ENCODE measurements at places on chromosomes 4 and X.

GRCh38 chr4:158768555-158769174 is at the start of gene FNIP2:
FNIP2 (plus strand) TSS chr4:158769026; CDS start chr4:158769213, 187 bp downstream.
- DNase-seq = peak; percentile 86

DNA sequence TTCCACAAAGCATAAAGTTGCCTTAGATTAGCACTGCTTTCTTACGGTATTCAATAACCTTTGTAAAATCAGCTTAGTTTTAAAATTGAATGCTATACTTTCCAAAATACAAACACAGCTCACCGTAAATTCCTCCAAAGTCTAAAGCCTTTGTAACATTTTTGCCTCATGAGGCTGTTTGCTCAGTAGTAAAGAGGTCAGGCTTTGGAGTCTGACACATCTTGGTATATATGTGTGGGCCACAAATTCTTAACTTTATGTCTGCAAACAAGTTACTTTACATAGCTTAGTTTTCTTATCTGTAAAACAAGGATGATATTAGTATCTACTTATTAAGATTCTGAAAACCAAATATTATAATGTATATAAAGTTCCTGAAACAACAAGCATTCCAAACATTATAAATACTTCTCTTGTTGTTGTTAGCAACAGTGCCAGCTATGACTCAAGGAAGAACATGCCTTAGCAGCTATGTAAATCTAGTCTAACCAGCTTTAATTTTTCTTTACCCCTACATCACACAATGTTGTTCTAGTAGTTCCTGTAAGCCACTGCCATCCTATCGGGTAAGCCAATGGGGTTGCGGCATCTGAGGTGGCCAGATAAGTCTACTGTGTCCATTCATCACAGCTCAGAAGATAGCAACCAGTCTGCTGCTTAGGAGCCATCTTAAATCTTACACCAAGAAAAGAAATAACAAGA is 709.0 kb downstream of the KLHL13 start:
- DNase-seq = no peak

DNA sequence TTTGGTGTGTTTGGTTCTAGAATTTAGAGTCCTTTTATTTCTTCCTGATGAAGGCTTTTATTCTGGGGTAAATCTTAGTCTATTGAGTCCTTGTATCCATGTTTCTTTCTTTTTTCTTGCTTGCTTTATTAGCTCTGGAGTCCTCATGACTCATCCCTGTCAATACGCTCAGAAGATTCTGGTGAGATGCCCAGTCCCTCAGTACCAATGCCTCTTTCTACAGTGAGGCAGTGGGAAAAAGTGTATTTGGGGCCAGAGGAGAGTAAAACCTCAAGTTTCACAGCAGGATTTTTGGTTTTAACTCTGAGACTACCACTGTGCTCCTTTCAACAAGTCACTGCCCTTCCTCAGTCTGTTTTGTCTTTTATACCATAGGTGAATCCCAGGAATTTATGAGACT is 368.0 kb downstream of the GBA3 start:
- no peak for DNase-seq

DNA sequence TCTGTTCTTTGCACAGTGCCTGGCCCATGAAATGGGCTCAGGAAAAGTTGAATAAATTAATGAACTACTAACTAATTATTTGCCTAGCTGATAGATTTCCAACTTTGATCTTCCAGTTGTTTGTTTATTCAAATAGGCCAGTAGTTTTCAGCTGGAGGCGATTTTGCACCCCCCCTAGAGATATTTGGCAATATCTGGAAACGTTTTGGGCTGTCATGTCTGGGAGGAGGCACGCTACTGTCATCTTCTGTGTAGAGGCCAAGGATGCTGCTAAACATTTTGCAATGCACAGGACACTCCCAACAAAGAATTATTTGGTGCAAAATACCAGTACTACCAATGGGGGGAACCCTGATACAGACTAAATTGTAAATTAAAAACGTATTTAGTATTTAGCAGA is 81.9 kb downstream of the VCX2 start:
- peak; percentile 87 for DNase-seq

GRCh38 chr4:35052546-35052945 is 1191.8 kb downstream of the ARAP2 start:
- DNase-seq = no peak

GRCh38 chrX:129108936-129109335 is 414.4 kb downstream of the SMARCA1 start:
- no peak for DNase-seq

DNA sequence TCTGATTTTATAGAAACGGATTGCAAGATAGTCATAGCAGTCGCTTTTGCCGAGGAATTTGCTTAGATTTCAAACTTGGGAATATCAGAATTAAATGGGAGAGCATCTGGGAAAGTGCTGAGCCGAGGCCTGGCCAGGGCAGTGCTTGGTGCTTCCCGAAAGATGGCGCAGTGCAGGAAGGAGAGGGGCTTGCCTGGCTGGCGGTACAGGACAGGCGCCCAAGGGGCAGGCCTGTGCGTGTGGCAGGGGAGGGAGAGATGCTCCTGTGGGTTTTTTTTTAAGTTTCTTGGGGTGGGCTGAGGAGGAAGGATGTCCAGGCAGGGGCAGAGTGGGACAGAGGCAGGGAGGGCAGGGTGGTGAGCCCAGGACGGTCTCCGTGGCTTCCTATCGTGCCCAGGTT is 241.1 kb downstream of the AFAP1 start:
- no peak for DNase-seq

DNA sequence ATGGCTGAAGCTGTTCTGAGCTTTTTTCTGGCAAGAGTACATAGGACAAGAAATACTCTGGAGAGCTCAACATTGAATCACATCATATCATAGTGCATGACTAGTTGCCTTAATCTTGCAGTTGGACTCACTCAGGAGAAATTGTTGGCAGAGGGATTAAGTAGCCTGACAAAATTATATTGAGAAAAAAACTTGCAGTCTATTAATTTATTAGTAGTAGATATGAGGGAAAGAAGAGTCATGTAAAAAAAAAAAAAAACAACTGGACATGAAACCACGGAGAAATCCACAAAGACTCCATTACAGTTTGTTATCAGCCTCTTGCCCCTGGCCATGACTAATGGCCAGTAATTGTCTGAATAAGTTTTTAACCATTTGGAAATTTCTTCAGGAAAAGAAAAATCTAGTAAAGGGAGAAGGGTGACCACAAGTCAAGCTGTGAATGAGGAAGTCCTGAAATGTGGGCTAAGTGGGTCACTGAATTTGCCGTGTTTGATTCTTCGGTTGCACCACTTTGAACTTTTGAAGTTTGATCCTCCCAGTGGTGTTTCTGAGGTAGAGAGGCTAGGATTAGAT is 45.6 kb downstream of the FHL1 start:
- no peak for DNase-seq

- DNase-seq = no peak
These were observed 29.9 kb downstream of the TBL1X start for GRCh38 chrX:9494771-9495170.

DNA sequence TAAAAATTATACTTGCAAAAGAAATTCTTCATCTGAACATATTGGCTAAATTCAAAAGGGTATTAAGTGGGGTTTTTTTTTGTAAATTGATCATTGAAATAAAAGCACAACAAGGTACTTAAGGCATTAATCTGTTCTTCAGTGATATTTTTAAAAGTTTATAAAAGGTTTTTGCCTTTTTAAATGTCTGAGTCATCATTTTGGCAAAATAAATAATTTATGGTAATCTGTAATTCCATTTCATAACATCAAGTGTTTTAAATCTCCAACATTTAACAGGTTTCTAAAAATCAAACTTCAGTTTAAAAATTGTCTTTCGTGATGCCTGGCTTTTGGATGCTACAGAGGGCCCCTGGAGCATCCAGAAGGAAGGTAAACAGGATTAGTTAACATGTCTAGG is 27.4 kb downstream of the NLRP2B start:
- no peak for DNase-seq

- DNase-seq = no peak
These were observed 108.4 kb upstream of the NOCT start for GRCh38 chr4:138907174-138907573.

GRCh38 chrX:96433409-96434077 is 251.1 kb upstream of the DIAPH2 start:
- DNase-seq = peak; percentile 34

- no peak for DNase-seq
These were observed 31.7 kb downstream of the RNF212 start for GRCh38 chr4:1081689-1082040.

- no peak for DNase-seq
These were observed 301.6 kb downstream of the NAF1 start for GRCh38 chr4:162865102-162865501.

DNA sequence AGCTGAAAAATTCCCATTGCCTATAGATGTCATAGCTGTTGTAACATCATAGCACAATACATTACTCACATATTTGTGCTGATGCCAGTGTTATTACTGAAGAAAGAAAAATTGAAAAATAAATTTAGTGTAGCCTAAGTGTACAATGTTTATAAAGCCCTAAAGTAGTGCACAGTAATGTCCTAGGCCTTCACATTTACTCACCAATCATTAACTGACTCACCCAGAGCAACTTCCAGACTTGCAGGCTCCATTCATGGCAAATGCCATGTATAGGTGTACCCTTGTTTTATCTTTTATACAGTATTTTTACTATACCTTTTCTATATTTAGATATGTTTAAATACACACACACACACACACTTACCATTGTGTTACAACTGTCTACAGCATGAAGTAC is 265.4 kb upstream of the MAGEB18 start:
- DNase-seq = no peak

DNA sequence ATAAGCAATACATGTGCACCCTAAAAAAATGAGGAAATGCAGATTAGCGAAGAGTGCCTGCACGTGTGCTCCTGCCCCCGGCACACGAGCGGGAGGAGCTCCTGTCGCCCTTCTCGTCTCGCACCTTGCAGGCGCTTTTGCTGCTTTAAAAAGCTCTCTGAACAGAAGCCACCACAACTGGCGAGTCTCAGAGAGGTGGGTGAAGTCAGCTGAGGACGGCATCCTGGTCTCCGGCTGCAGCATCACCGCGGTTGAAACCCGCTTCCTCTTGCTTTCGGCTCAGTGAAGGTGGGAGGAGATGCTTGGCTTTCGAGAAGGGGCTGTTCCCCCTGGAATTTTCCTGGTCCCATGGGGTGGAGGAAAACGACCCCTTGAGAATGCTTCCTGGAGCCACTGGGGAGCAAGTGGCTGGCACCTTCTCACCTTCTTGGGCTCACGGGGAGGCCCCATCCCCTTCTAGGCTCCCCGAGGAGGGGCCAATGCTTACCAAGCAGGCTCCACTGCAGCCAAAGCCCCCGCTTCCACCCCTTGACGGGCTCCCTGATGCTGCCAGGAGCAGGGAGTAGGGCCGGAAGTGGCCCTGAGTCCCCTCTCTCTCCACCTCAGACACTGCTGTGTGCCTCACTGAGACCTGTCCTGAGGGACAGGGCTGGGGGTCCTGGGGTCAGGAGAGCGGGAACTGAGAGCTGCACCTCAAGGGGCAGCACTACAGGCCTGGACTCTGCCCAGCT is 29.2 kb upstream of the MXD4 start:
- DNase-seq = no peak

DNA sequence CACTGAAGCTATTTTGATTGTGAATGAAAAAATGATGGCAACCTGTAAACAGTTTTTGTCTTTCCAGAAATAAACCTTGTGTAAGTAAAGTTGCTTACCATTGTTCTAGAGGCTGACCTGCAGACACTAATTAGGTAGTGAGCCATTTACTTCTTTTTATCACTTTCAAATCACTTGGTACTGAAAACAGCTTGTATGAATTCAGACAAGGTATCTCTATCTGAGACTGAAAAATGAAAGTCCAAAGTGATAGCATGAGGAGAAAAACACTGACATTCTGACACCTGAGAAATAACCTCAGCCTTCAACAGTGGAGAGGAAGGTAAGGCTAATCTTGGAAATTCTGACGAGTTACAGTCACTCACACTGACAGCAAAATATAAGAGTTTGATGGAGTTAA is 238.8 kb downstream of the GPC3 start:
- no peak for DNase-seq

- no peak for DNase-seq
These were observed 40.0 kb downstream of the CDS1 start for GRCh38 chr4:84622959-84623358.

GRCh38 chr4:159191989-159192388 is 89.1 kb downstream of the RAPGEF2 start:
- DNase-seq = no peak

DNA sequence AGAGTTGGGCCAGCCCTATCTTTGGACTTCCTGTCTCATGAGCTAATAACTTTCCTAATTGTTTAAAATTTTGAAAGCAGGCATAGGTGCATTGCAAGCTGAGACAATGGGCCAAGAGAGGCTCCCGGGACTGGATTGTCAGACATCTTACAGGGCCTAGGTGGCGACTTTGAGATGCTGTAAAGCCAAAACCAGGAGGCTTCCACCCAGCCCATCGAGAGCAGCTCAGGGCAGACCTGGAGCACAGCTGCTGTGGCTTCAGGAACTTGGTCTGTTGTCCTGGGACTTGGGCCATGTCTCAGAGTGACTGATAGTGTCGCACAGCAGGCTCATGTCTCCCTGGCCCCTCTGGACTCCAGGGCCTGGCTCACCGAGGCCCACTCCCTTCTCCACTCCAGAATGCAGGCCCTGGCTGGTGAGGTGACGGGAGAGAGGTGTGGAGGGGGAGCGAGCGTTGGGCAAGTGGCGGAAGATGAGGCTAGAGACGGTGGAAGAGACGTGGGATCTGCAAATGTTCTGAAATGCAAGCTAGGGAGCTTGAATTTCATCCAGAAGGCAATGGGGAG is 24.1 kb upstream of the MTM1 start:
- peak; percentile 27 for DNase-seq

DNA sequence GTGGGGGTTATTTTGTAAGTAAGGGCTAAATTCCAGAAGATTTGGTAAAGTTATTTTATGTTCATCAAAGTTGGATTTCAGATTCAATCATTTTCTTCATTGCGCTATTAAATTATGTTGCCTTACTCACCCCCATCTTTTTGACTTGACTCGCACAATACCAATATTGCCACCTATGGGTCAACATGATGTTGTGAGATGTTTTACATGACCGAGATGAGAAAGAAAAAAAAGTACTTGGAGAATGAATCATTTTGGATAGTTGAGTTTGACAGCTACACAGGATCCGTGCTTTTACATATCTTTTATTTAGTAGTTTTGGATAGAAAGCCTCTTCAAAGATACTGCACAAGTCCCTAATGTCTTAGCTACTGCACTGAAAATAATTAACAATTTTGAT is 224.2 kb upstream of the EMCN start:
- DNase-seq = peak; percentile 23

Data from lung (tissue), 17 donors.